ENCODE measurements at places on chromosomes 7 and 10. TPM values are rescaled to one million over a fixed set of nuclear protein-coding genes. Genes with fewer than 3 reads are reported as not detected.

DNA sequence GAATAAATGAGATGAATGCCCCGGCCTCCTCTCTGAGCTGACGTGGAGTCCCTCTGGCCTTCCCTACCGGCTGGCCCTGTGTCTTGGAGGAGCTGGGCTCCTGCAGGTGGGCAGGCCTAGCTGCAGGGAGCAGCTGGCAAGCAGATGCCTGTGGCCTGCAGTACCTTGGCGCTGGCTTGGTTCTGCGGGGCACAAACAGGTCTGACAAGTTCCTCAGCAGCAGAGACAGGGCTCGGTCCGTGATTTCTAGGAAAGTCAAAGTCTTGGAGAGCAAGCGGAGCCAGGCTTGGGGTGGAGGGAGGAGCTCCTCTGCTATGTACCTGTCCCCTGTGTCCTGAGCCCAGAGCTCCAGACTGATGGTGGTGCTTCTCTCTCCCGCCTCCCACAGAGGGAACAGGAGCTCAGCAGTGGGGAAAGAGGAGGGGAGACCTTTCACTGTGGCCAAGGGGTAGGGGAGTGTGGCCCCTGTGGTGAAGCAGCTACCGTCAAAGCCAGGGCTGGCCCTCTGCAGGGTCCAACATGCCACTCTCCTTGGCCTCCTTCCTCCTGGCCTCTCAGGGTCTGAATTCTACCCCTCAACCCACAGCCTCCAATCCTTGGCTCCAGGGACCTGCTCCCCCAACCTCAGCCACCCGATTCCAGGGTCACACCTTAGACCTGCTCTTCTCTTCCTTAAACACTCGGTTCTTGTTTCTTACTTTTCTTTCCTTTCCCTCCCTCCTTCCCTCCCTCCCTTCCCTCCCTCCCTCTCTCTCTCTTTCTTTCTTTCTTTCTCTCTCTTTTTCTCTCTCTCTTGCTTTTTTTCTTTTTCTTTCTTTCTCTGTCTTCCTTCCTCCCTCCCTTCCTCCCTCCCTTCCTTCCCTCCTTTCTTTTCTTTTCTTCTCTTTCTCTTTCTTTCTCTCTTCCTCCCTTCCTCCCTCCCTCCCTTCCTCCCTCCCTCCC, 20.1 kb downstream of the MYL10 start:
- no peak for DNase-seq
- no peak overlapping the region for H3K27ac ChIP-seq
- H3K4me3 ChIP-seq: no peak overlapping the region
- no peaks in the 10 kb centered on the region for H3K36me3 ChIP-seq
- H3K4me1 ChIP-seq: no peaks in the 10 kb centered on the region

Gene HOXA2
- total RNA-seq: not detected

DNA sequence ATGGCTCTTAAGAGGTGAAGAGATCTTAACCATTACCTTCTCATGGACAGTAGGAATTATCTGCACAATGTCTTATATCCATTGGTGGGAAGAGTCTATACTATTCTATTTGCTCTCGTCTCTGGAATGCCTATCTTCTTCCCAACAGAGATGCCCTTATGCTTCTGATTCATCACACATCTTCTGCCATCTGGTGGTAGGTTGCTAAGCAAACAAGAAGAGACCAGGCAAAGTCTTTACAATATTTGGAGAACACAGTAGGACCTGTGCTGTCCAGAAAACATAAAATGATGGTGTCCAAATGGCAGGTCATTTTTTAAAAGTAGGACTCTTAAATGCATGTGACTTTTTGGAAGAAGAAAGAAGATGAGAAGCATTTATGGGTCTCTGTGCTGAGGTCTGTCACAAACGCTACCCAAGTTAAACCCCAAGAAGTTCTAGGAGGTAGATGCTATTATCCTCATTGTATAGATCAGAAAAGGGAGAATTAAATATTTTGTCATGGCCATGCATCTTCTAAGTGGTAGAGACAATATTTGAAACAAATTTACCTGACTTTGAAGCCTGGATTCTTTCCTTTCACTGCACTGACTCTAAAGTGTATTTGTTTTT, 67.8 kb upstream of the NXPH1 start:
- H3K4me1 ChIP-seq: no peaks in the 10 kb centered on the region
- no peaks in the 10 kb centered on the region for H3K36me3 ChIP-seq
- no peak for DNase-seq
- peaks cover 7% of the 10 kb centered on the region for H3K27me3 ChIP-seq
- no peak overlapping the region for H3K4me3 ChIP-seq
- H3K27ac ChIP-seq: no peak overlapping the region

Gene GALNT17
- total RNA-seq: not detected

GRCh38 chr7:18004372-18004771, 23.3 kb downstream of the PRPS1L1 start:
- no peak overlapping the region for H3K4me3 ChIP-seq
- no peak for DNase-seq
- no peaks in the 10 kb centered on the region for H3K4me1 ChIP-seq
- H3K36me3 ChIP-seq: no peaks in the 10 kb centered on the region

DNA sequence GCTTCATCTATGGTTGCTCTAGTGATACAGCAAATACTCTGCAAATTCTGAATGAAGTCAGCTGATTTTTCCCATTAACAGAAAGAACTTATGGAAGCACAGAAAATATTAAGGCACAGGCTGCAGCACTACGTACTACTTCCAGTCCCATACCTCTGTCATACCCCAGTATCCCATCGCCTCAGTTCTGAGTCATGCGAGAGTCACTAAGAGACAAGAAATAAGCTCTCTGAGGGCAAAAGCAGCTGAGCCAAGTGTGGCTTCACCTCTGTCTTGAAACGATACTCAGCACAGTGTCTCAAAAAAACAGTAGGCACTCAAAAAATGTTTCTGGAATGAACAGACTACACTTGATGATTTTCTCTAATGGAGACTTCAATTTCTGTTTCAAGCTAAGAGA, 48.2 kb downstream of the EZH2 start:
- peaks cover 47% of the 10 kb centered on the region for H3K36me3 ChIP-seq
- no peak for DNase-seq
- no peaks in the 10 kb centered on the region for H3K27me3 ChIP-seq

DNA sequence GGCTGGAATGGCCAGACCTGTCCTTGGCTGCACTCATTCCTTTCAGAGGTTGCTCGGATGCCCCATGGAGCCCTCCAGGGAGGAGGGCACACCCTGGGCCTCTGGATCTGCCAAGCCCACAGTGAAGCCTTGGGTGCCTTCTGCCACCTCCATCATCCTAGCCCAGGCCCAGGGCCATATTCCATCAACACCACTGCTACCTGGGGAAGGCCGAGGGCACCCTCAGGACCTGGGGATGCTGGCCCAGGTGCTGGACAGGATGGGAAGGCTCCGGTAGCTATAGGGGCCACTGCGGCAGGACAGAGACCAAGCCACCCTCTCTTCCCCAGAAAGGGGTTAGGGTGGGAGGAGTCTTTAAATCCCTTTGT, 810 bp downstream of the OPN4 start:
- no peaks in the 10 kb centered on the region for H3K4me1 ChIP-seq
- H3K4me3 ChIP-seq: no peak overlapping the region
- DNase-seq: no peak
- no peak overlapping the region for H3K27ac ChIP-seq
- H3K27me3 ChIP-seq: no peaks in the 10 kb centered on the region

DNA sequence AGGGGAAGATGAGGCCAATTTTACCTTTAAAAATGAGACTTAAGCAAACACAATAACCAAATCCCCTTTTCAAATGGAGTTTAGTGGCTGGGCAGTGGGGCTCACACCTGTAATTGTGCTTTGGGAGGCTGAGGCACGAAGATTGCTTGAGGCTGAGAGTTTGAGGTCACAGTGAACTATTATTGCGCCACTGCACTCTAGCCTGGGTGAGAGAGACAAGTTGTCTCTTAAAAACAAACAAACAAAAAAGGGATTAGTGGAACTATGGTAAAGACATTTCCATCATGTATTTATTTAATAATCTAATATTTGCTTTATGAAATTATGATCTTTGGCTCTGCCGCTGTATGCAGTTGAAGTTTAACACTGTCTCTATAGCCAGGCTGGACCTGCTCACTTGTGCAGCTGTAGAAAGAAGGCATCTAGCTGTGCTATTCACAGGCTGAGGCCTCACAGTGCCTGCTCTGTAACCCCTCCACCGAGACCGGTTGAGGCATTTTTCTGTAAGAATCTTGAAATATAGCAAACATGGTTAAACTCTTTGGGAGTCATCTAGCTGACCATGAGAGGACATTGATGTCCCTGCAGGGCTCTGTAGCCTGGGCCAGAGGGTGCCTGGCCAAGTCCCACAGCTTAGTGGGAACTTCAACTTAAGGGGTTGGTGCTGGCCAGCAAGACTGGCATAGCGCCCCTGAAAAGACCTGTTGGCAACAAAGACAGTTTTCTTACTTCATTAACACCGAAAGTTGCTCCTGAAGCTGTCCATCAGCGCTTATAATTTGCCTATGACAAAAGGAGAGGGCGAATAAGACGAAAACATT, 131.8 kb downstream of the BMPER start:
- H3K27ac ChIP-seq: no peak overlapping the region
- H3K36me3 ChIP-seq: no peaks in the 10 kb centered on the region
- H3K4me1 ChIP-seq: no peaks in the 10 kb centered on the region

GRCh38 chr10:95363303-95363912, 72.6 kb upstream of the PDLIM1 start:
- H3K4me3 ChIP-seq: no peak overlapping the region
- H3K36me3 ChIP-seq: no peaks in the 10 kb centered on the region
- H3K27me3 ChIP-seq: peaks cover 6% of the 10 kb centered on the region
- H3K27ac ChIP-seq: no peak overlapping the region
- peak; percentile 47 for DNase-seq
- H3K4me1 ChIP-seq: no peaks in the 10 kb centered on the region

DNA sequence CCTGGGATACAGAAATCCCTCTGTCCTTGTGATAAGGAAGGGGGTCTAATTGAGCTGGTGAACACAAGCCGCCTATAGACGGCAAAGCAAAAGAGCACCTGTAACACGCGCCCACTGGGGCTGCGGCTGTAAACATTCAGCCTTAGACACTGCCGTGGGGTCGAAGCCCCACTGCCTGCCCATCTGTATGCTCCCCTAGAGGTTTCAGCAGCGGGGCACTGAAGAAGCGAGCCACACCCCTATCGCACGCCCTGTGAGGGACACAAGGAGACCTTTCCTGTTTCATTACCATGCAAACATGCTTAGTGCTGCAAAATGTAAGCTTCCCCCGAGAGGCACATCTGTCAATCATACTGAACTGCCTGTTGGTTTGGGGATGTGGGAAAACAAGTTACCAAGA, 82.1 kb downstream of the NRP1 start:
- H3K36me3 ChIP-seq: peaks cover 4% of the 10 kb centered on the region
- H3K4me3 ChIP-seq: peak overlapping the region; percentile 32
- H3K4me1 ChIP-seq: peaks cover 58% of the 10 kb centered on the region
- no peak for DNase-seq
- H3K27me3 ChIP-seq: peaks cover 15% of the 10 kb centered on the region

GRCh38 chr10:87668324-87669074, 8.8 kb downstream of the PAPSS2 start:
- no peak overlapping the region for H3K4me3 ChIP-seq
- peaks cover 9% of the 10 kb centered on the region for H3K27me3 ChIP-seq
- H3K36me3 ChIP-seq: no peaks in the 10 kb centered on the region
- H3K4me1 ChIP-seq: no peaks in the 10 kb centered on the region
- H3K27ac ChIP-seq: no peak overlapping the region

DNA sequence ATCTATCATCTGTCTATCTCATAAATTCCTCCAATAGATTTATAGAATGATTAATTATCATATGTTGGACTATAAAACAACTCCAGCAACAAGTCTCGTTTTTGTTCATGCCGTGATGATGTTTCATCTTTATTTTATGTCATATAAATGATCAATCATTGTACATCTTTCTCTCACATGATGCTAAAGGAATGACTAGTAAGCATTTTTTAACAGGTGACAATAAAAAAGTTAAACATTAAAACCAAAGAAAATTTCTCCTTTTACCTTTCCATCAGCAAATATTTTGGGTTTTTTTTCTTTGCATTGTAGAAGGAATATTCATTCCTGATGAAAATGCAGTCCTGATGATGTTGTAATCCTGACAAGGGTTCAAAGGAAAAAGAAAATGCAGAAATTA, 41.4 kb downstream of the AKR1C3 start:
- H3K4me1 ChIP-seq: no peaks in the 10 kb centered on the region
- H3K36me3 ChIP-seq: no peaks in the 10 kb centered on the region
- no peak for DNase-seq
- H3K27ac ChIP-seq: no peak overlapping the region
- peaks cover 2% of the 10 kb centered on the region for H3K27me3 ChIP-seq

DNA sequence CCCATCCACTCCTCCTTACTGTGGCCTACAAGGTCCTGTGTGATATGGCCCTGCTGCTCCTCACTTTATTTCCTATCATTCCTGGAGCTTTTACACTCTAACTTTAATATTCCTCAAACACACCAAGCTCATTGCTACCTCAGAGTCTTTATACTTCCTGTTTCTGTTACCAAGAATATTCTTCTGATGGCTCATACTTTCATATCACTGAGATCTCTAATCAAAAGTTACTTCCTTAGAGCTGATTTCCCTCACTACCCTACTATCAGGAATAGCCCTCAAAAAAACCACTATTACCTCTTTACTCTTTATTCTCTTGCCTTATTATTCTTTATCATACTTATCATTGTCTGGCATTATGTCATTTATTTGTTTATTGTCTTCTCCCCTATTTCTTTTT, 5.8 kb upstream of the PPP3CB start:
- peaks cover 27% of the 10 kb centered on the region for H3K4me1 ChIP-seq
- H3K27me3 ChIP-seq: no peaks in the 10 kb centered on the region
- no peak overlapping the region for H3K4me3 ChIP-seq
- no peak for DNase-seq
- no peak overlapping the region for H3K27ac ChIP-seq

Gene NKX1-2
- not detected for total RNA-seq

Gene TSPAN15
- total RNA-seq: 1.6 TPM

- no peak for DNase-seq
- no peak overlapping the region for H3K4me3 ChIP-seq
- H3K27me3 ChIP-seq: peaks cover 4% of the 10 kb centered on the region
- H3K4me1 ChIP-seq: no peaks in the 10 kb centered on the region
- no peaks in the 10 kb centered on the region for H3K36me3 ChIP-seq
These were observed 53.6 kb upstream of the ADGRA1 start for GRCh38 chr10:133034092-133034491.

GRCh38 chr7:129829737-129830631, 122.8 kb downstream of the UBE2H start:
- no peaks in the 10 kb centered on the region for H3K27me3 ChIP-seq
- DNase-seq: peak; percentile 42
- peak overlapping the region; percentile 30 for H3K27ac ChIP-seq
- H3K36me3 ChIP-seq: peaks cover 9% of the 10 kb centered on the region
- H3K4me3 ChIP-seq: peak overlapping the region; percentile 50
- peaks cover 14% of the 10 kb centered on the region for H3K4me1 ChIP-seq

DNA sequence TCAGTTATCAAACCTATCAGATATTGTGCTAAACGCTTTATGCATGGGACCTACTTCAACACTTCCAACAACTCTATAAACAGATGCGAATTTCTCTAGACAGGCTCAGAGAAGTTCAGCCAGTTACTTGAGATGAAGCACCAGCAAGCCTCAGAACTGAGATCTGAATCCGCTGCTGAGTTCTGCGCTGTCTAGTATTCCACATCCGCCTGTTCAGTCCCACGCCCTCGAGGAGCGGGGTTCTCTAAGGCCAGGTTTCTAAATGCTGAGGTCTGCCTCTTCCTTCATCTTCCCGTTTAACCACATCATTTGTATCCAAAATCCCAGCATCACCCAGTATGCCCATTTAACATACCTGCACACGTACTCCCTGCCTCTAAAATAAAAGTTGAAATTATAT, 297.8 kb upstream of the ZNF32 start:
- peaks cover 7% of the 10 kb centered on the region for H3K27me3 ChIP-seq
- DNase-seq: no peak
- no peak overlapping the region for H3K27ac ChIP-seq
- H3K4me3 ChIP-seq: no peak overlapping the region
- no peaks in the 10 kb centered on the region for H3K4me1 ChIP-seq

- no peaks in the 10 kb centered on the region for H3K36me3 ChIP-seq
- peak; percentile 63 for DNase-seq
- peaks cover 20% of the 10 kb centered on the region for H3K4me1 ChIP-seq
- H3K27me3 ChIP-seq: peaks cover 35% of the 10 kb centered on the region
- H3K27ac ChIP-seq: peak overlapping the region; percentile 55
These were observed 22.7 kb upstream of the KCNK18 start for GRCh38 chr10:117174439-117175214.

Data from activated T-helper 1 cell treated with anti-CD3 and anti-CD28 coated beads, Interleukin-12 subunit alpha, Interleukin-12 subunit beta, Interleukin-2, Interleukin-4 antibody, amounts not matched to agents 30 ng/mL and 10 ng/mL and 1 ng/mL, durations not matched to agents 14 hours and 24 hours and 36 hours (primary cell).